ENCODE measurements at places on chromosomes 2 and 18.

DNA sequence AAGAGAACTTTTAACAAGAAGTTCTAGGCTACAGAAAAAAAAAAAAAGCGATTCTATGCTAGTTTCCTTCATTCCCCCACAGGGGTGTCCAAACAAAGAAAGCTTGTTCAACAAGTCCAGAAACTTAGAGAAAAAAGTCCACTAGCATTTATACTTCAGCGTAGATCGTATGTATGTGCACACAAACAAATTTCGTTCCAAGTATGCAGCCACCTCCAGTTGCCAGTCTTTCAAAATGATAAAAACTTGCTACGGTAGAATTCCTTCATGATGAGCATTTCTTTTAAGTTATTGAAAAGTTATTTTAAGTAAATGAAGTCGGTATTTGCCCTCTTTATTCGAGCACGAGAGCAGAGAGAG is 3.7 kb upstream of the OTX1 start:
- DNase-seq = peak; percentile 24

DNA sequence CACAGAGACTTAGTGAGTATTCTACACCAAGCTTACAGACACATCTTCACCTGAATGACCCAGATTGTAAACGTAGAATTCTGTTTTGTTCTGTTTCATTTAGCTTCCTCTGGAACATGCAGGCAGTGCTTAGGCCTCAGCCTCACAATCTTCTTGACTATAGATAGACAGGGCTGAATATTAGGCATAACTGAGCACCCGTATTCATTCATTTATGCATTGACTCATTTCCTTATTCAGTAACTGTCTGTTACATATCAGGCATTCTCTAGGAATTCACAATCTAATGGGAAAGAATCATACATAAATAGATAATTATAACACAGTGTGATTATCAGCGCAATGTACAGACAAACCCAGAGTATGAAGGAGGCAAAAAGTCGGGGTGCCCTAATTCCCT is 124.9 kb upstream of the ETAA1 start:
- DNase-seq = no peak

- DNase-seq = no peak
Measured at GRCh38 chr18:35444636-35445035, 53.1 kb downstream of the INO80C start.

GRCh38 chr2:219736209-219736608 is 108.8 kb downstream of the SLC4A3 start:
- DNase-seq = peak; percentile 92

DNA sequence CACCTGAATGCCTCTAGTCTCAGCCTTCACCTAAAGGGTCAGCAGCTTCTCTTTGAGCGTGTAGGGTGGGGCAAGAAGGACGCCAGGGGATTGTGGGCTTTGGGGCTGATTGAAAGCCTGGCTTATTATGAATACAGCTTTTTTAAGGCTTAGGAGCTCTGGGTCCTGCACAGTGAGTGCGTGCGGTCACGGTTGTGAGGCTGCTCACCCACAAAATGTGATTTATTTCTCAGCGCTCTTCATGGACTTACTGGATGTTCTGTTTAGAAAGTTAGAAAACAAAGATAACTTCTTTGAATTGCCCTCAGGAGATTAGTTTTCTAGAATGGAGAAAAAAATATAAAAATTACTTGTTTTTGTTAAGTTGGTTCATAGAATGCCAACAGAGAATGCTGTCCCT is 37.5 kb downstream of the HK2 start:
- no peak for DNase-seq
